Stimulated activated CD8-positive, alpha-beta memory T cell treated with anti-CD3 and anti-CD28 coated beads, Interleukin-2, amount 100 ng/mL, for 1 hour (primary cell): ENCODE measurements at places on chromosomes 5 and 9.

DNA sequence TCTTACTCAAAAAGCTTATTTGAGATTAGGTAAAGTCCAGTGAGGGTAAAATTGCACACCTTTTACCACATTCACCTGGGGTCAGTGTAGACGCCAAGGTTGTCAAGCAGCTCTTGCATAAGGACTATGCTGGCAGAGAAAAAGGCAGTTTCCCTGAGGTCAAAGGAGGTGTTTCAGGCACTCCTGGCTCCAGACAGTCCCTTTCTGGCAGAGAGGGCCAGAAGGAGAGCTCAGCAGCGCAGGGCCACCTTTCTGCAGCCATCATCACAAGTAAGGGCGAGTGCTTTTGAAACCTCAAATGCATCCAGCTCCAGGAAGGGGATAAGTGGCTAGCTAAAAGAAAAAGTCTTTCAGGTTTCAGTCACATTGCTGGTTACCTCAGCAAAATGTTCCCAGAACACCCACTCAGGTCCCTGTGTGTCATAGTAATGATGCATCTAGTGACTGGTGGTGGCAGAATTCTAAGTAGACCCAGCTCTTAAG is 16.7 kb upstream of the IL13 start:
- no peak for DNase-seq

- no peak for DNase-seq
Measured at GRCh38 chr9:21711504-21711903, 90.9 kb upstream of the MTAP start.

- no peak for DNase-seq
Measured at GRCh38 chr9:17829812-17830385, 251.0 kb downstream of the SH3GL2 start.

DNA sequence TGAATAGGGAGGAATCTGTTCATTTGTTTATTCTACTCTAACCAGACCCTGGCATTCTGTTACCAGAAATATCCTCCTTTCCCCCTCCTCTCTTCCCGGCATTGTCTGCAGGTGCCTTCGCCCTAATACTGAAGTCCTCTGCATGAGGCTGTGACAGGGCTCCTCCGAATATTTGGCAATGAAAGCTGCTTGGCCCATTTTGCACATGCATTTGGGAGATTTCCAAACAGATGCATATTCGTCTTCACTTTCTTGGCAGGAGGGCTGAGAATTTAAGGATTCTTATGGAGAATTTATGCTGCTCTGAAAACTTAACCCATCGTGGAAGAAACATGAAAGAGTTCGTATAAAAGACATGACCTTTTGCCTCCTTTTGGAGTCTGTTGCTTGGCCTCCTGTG is 484.0 kb downstream of the ZNF608 start:
- DNase-seq = no peak

DNA sequence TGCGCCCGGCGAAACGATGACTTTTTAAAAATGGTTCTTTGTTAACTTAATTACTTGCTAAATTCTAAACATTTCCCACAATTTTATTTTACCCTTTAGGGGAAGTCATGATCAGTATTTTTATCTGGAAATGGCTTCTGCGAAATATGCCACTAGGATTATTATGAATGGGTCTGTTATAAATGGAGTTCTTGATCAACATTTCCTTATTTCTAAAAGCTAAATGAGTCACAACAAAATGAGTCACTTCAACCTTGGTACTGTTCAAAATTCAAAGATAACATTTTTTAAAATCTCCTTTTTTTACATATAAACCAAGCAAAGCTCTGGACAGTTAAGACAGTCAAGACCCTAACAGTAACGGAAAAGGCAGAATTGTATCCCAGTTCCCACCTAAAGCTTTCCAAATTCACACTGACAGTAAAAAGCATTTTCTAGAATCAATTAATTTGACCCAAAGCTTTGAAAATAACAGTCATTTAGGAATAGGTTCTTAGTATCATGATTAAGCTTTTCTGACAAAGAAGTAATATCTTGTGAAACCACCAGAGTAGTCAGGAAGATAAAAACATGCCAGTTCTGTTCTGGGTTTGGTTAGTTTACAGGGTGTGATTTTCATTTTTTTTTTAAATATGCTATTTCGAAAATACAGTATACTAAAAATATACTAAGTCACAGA is 81.7 kb downstream of the LHFPL2 start:
- no peak for DNase-seq

DNA sequence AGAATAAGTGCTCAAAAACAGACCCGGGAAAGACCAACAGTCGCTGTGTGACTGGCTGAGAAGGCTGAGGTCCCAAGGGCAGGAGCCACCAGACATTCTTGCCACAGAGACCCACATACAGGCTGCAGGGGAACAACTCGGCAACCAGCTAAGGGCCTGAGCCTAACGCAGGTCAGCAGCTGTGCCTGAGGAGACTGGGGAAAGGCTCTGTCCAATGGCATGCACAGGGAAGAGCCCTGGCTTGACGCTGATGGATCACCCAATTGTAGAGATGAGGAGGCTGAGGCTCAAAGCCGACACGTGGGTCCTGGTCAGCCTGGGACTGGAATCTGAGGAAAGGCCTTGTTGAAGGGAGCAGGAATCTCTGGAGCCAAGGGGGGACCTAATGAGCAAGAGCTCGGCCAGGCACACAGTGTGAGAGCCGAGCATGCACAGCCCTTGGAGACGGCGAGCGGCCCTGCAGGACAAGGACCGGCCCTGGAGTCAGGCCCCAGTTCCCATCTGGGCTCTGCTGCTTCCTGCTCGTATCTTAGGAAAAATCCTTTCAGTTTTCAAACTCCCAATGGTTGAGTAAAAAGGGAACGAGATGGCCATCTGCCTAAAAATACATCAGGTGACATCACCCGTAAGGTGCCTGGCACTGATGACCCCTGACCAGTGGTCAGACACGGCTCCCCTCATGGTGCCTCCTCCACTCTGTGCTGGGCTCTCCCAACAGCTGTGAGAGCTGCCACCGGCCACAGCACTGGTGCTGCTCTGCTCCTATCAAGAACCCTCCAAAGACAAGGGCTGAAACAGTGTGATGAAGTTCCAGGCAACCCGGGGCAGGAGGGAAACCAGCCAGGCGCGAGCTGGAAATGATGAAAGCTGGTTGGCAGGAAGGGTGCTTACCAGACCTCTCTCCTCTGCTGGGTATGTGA is 16.4 kb downstream of the LMAN2 start:
- no peak for DNase-seq

- DNase-seq = no peak
Measured at GRCh38 chr5:152855441-152855840, 450.4 kb upstream of the NMUR2 start.

- DNase-seq = no peak
Measured at GRCh38 chr5:40224421-40224820, 455.3 kb upstream of the PTGER4 start.

DNA sequence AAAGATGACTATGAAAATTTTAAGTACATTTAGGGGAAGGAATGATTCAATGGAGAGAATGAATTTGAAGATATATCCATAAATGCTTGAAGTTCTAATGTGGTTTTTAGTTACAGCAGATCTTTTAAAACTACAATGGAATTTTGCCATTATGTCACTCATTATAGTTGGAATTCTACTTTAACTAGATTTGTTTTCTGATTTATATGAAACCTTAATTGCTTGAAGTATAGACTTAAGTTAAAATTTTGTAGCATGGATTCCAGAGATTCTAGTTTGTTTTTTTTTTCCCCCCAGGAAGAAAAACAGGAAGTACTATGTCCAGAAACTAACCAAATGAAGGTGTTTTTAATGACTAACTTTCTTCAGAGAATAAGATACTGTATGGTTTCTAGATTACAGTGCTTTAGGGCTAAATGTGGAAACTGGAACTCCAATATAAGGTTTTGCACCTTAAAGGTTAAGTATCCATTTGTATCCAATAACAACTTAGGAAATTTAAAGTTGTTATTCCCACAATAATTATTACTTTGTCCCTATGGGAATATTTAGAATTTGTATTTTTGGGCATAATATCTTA is 70.3 kb downstream of the ZSWIM6 start:
- DNase-seq = no peak

DNA sequence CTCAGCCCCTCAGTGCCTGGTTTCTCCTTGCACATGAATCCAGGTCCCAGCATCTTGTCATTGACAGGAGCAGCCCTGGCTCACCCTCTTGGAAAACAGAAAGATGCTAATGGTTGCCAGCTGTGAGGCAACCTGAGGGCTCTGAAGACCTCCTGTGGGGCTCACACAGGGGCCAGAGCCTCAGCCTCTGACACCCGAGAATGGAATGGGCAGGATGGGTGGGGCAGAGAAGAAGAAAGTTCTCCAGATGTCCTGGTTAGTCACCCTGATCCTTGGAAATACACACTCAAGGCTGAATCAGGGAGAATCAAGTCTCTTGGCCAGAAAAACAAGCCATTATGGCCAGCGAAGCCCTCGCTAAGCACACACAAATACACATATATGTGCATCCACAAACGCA is 32.3 kb upstream of the SPATA31E1 start:
- DNase-seq = no peak

- DNase-seq = no peak
Measured at GRCh38 chr5:141874262-141874964, 3.8 kb downstream of the PCDH1 start.

- no peak for DNase-seq
Measured at GRCh38 chr5:34736445-34737115, 80.5 kb downstream of the RAI14 start.

DNA sequence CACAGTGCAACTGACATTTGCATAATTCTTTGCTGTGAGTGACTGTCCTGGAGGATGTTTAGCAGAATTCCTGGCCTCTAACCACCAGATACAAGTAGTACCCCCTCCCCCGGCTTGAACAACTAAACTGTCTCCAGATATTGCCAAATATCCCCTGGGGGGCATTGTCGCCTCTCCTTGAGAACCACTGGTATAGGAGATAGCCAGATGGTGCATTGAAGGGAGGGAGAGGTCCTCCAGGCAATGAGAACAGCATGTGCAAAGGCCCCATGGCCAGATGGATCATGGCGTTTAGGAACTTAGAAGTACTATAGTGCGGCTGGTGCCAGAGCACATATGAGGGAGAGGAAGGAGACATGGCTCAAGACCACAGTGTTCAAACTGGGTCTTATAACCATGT is 18.9 kb upstream of the ORM1 start:
- no peak for DNase-seq

GRCh38 chr5:115100319-115100955 is 69.3 kb downstream of the TRIM36 start:
- no peak for DNase-seq

DNA sequence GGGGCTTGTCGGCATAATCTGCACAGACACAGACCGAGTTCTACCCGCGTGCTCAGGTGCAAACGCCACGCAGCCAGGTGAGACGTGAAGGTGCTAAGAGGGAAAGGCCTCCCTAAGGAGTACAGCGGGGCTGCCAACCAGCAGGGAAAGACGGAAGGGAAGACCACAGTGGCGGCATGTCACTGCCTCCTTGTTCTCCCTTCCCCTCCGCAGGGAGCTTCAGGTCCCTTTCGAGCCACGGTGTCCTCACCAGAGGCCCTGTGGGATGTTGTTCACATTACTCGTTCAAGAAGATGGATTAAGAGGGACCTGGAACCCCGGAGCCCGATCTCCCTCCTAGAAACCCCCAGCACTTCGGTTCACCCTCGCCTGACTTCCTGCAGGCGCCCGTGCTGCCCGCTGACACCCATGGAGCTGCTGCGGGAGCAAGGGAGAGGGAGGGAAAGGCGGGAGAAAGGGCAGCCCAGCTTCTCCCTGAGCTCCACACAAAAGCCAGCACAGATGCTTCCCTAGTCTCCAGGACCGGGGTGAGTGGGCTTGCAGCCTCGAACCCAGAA is 686 bp downstream of the BRD9 start:
- no peak for DNase-seq

DNA sequence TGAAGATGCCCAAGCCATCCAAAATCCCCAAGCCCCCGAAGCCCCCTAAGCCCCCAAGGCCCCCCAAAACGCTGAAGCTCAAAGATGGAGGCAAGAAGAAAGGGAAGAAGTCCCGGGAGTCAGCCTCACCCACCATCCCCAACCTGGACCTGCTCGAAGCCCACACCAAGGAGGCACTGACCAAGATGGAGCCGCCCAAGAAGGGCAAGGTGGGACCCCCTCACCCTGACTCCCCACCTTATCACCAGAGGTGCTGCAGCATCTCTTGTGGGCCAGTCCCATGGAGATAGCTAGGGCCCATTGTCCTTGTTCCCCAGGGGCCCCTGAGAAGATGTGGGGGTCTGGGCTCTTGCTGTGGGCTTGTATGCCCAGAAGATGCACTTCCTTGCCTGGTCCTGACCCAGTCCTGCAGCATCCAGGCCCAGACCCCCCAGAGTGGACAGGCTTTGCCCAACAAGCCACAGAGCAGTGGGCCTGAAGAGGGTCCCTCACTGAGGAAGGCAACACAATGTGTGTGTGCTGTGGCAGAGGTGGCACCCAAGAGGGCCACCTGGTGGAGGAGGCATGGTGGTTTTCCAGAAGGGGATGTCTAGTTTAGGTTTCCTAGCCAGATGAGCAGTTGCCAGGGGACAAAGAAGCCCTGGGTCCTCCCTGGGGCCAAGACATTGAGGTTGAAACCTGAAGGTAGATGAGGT is 84.1 kb downstream of the PHF2 start:
- no peak for DNase-seq

DNA sequence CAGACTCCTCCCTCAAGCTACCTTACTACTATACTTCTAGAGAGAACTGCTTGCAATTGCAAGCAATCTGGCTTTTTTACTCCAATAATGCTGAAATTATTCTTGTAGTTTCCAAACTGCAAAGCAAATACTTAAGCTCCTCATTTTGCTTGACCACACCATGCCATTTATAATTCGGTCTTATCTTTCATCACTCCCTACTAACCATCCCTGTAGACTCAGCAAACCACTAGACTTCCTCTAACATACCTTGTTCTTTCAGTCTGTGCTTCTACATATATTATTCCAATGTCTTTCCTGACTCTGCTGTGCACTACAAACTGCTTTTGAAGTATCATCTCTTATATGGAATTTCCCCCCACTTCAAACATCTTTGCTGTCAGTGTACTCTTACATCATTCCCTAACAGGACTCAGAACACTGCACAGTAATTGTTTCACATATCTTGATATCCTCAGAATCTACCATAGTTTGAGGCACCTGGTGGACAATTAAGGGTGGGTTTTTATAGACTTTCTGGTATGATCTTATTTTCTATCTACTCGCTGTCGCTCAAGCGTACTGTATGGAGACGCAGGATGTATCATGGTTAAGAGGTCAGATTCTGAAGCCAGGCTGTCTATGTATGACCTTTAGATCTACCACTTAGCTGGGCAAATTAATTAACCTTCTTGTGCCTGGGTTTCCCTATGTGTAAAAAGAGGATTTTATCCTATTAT is 2.8 kb downstream of the IL6ST start:
- no peak for DNase-seq

DNA sequence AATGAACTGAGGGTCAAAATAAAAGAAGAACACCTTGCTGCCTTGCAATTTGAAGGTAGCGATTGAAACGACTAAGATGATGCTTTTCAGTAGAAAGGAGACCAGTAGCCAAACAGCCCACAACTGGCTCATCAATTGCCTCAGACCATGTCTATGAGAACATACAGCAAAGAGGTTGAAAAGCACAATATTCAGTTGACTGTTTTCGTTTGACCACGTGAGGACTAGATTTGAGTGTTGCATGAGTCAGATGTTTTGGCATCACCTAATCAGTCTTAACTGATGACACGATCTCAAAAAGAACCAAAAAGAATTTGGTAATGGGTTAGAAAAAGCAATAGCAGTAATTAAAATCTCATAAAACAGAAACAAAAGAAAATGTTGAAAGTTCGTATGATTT is 82.7 kb upstream of the IL7R start:
- DNase-seq = no peak
